Stimulated activated CD8-positive, alpha-beta memory T cell treated with anti-CD3 and anti-CD28 coated beads, Interleukin-2, amount 100 ng/mL, for 1 hour (primary cell): ENCODE measurements at places on chromosomes 1 and 21.

GRCh38 chr1:241972703-241973369 lies 15.3 kb downstream of the BECN2 start:
- no peak for DNase-seq

DNA sequence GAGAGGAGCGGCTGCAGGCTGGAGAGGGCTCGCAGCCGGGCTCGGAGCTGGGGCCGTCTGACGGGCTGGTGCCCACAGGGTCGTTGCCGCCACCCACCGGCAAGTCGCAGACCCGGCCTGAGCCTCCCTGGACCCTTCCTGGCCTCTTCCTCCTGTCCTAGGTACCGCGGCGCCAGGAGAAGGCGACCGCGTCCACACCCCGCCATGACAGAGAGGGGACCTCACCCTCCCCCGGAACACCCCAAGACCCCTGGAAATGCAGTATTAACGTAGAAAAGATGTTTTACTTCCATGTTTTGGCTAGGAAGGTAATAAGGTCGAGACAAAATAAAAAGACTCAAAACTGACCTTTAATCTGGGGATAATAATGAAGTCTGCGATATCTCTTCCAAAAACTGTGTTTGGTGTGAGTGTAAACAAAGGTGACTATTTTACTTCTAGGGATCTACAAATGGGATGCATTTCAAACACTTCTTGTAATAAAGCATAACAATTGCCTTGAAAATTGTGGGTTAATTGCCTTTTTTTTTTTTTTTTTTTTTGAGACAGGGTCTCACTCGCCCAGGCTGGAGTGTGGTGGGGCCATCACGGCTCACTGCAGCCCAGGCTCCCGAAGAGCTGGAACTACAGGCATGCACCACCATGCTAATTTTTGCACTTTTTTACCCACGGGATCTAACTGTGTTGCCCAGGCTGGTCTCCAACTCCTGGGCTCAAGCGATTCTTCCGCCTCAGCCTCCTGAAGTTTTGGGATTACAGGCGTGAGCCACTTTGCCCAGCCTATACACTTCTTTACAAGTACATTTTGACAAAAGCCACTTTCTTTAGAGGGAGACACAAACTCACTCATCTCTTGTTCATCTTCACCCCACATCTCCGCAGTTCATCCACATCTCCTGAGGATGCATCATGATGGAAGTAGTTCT lies 838 bp upstream of the RSRP1 start:
- DNase-seq = no peak

GRCh38 chr21:39737376-39738000 lies 7.5 kb upstream of the IGSF5 start:
- no peak for DNase-seq

DNA sequence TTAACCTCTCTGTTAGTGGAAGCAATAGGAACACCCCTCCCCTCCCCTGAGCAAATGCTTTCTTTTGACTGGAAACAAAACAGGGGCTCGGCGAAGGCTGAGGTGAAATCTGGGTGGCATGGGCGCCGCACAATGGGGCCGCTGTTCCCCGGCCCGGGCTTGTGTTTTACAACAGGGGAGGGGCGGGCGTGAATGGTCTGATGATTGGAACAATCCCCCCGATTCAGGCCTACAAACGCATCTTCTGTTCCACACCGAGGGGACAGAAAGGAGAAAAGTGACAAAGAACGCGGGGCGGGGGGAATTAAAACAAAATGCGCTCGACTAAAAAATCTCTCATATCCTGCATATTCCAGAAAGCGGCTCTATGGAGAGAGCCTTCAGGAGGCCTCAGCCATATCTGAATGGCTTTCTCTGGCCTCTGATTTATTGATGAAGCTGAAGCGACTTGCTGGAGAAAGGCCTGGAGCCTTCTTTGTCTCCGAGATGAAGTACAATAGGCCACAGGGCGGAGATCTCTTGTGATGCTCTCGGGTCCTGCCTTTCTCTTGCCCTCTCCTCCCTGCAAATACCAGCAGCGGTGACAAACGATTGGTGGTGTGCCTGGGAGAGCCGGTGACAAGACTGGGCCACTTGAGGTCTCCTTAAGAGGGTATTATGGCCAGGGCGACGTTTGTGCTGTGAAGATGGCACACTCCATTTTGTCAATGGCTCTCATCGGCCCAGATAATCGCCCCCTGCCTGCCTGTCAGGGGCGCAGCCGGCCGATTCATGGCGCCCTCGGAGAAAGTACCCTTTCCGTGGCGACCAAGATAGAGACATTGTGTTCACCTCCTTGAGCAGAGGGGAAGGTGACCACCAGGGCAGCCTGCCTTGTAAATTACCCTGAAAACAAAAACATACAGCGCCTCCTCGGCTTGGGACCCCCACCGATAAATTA lies 47.1 kb upstream of the OLIG2 start:
- no peak for DNase-seq

- no peak for DNase-seq
These were observed 1260.7 kb downstream of the PLA2G4A start for GRCh38 chr1:188089461-188089860.

DNA sequence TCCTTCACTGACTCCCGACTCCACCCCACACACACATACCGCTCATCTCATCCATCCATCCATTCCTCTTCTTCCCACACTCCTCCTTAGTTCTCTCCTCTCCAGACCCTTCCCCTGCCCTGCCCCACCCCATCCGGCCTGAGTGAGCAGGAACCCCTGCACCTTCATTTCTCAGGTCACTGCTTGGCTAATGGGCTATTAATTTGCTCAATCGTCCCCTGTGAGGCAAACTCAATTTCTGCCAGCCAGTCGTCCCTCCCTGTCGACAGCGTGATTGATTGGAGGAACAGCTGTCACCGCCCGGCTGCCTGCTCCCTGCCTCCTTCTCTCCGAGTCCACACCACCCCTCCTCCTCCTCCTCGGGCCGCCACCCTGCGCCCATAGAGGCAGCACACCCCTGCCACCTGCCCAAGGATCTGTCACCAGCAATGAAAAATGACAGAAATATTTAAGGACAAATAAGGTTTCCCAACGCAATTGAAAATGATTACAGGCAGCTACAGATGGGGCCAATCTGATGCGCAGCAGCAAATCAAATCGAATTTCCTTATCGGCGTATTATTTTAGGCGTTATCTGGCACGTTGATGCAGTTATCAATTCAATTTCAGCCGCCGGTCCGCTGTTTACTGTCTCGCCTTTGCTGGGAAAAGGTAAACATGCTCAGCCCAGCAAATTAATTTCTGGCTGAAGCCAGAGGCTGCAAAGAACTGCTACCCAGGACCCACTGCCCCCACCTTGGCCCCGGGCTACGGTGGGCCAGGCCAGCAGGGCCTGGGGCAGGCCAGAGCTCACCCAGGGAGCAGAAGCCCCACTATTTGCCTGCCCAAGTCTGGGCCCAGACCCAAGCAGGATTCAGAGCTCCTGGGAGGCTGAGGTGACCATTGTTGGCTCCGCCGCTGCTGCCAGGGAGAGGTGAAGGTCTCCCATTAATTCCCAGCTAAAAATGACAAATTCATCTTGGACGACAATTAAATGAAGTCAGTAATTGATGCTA lies 71.3 kb downstream of the TMEM53 start:
- DNase-seq = no peak

DNA sequence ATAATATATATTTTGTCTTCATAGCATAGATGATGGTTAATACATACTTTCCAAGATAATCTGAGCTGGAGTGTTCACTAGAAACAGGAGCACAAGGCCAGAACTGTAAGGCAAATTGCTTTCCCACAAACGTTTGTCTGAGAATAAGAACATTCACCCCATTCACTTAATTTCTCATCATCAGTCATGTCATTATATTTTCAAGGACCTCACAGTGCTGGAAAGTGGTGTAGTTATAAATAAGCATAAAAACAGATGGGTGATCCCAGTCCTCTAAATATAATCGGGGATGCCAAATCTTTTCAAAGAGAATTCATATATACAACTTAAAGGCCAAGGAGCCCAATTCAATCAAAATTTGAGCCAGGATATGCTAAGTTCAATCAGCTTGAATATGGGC lies 8.4 kb downstream of the PRRX1 start:
- no peak for DNase-seq

DNA sequence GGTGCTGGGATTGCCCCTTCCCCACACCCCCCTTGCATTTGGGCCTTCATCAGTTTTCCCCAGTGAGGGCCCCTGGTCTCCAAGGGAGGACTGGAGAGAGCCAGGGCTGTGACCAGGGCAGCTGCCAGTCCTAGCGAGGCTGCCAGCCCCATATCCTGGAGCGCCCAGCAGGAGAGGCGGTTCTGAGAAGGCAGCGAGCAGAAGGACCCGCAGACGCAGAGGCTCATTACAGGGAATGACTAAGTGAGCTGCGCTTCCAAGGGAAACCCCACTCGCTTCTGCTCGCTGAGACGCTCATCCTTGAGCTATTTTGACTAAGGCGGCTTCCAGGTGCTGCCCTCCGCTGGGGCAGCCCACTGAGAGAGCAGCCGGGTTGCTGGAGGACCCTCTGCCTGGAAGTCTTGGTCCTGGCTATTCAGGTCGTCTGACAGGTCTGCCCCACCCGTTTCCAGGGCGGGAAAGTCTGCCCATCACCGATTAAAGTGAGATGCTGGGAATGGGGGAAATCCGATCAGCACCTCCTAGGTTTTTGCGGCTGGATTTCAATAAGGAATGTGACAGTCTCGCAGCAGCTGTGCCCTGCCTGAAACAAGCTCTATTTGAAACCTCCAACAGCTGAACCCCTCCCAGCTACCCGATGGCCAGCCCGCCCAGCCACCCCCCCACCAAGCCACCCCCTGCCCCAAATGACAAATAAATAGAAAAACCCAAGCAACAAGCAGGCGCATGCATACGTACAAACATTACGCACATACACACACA lies 2.8 kb downstream of the KCNN3 start:
- no peak for DNase-seq

DNA sequence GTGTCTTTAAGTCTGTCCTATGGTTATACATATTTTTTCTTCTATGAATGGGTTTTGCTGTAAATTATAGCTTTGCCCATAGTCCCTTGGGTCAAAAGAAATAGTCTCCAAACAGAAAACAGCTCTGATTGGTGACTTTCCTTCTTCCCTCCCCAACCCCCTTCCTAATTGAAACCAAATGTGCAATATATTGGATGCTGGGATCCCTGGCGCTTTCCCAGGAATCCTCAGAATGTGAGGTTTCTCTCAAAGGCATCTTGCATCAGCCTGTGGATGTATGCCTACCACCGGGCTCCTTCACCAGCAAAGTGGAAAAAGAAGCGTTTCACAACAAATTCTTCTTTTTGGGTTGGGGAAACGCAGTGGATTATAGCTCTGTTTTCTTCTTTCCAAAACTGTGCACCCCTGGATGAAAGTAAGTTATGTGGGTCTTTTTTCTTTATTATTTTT lies at the start of gene DDR2:
Gene DDR2 (plus strand): TSS at position 248 of the 450 bp plus-strand sequence. CDS start 86,600 bp downstream, outside the sequence.
- no peak for DNase-seq

GRCh38 chr1:184954232-184954995 lies 19.9 kb downstream of the NIBAN1 start:
- no peak for DNase-seq

GRCh38 chr1:247656221-247656875 lies 23.2 kb downstream of the OR13G1 start:
- DNase-seq = no peak

- DNase-seq = no peak
These were observed 13.4 kb upstream of the ODF2L start for GRCh38 chr1:86409416-86410021.

DNA sequence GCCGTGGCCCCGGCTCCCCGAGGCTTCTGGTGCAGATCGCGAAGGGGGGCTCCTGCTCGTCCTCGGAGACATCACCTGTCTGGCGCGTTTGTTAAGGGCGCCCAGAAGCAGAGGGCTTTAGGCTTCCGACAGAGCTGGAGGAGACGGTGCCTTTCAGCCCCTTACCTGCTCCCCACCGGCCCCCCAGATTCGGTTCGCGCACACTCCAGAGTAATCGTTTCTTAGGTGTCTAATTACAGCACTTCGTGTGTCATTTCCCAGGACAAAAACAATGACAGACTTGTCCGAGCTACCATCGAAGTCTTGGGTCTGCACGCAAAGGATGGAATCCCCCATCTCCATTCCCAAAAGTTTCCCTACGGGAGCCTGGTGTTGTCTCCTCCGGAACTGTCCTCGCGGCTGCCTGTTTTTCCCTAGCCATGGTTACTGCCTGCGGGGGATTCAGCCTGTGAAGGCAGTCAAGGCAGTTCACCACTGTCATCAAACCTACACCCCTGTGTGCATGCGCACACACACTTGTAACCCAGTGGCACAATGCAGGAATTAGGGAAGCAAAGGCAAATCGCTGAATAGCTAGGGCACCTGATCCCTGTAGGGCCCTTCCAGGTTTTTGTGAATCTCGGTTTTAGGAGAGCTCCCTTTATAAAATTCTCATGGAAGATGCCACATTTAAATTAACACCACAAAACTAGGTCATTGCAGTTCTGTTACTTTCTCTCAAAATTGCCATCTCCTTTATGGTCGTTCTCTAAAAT lies 738 bp upstream of the CDC42BPA start:
- no peak for DNase-seq

GRCh38 chr1:151282883-151283725 lies 1.0 kb downstream of the ZNF687 start:
- DNase-seq = peak; percentile 7

DNA sequence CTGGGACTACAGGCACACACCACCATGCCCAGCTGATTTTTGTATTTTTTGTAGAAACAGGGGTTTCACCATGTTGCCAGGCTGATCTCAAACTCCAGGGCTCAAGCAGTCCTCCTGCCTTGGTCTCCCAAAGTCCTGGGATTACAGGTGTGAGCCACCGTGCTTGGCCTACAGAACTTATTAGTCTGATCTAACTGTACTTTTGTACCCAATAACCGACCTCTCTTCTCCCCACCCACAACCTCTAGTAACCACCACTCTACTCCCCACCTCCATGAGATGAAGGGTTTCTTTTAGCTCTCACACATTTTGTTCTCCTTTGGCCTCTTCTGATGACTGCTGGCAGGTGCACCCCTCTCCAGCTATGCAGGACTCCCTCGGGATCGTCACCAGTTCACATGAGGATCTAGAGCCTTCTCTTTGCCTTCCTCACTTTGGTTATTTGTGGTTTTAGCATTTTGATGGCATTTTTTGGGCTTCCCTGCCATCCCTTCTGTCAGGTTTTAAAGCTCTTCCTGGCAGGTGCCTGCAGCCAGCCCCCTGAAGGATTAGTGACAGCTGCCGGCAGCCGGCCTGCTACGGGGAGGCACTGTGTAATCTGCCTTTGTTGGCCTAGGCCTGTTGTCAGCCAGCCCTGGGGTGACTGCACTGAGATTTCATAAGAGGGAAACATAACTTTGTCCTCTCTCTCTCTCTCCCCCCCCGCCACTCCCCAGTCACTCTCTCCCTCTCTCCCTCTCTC lies 99.8 kb upstream of the ATP1A1 start:
- no peak for DNase-seq

GRCh38 chr1:201399352-201400126 lies 415 bp upstream of the LAD1 start:
- no peak for DNase-seq

DNA sequence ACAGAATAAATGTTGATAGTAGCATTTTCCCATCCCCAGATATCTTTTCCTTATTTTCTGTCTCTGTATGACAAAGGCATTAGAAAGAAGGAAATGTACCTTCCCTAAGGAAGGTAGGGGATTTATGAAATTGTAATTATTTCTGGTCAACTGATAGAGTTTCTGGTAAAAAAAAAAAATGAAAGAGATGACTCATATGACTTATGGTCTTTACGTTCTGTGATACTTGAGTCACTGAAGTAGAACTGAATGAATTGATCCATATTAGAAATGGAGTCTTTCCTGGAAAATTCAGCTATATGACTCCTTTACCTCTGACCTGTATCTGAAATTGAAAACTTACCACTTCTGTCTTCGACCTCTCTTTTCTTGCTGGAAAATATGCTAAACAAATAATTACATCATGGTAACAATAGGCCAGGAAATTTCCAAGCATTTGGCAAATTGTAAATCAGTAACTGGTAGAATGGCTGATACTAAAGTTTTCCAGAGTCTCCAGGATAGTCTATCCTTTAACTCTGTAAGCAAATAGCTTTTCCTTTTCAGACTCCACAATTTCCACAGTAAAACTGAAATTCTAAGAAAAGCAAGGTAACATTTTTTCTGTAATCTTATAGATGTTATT lies 364.3 kb upstream of the PTBP2 start:
- no peak for DNase-seq
